Progenitor cell of endocrine pancreas (in vitro differentiated cells): ENCODE measurements at places on chromosomes 5 and 9. TPM values are rescaled to one million over a fixed set of nuclear protein-coding genes. Genes with fewer than 3 reads are reported as not detected.

DNA sequence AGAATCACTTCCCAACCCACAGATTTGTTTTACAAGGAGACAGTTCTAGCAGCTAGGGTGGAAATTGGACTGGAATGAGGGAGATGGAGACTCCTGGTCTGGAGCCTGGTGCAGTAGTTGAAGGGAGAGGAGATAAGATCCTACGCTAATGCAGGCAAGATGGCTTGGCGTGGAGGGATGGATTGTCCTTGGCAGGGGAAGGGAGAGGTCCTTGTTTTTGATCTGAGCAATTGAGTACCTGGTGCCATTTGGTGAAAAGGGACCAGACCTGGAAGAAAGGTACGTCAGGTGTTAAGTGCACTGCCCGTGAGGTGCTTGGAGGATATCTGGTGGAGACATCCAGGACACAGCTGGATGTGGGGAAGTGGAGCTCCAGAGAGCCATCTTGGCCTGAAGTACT lies 35.7 kb downstream of the ANGPTL2 start:
- DNase-seq = no peak

DNA sequence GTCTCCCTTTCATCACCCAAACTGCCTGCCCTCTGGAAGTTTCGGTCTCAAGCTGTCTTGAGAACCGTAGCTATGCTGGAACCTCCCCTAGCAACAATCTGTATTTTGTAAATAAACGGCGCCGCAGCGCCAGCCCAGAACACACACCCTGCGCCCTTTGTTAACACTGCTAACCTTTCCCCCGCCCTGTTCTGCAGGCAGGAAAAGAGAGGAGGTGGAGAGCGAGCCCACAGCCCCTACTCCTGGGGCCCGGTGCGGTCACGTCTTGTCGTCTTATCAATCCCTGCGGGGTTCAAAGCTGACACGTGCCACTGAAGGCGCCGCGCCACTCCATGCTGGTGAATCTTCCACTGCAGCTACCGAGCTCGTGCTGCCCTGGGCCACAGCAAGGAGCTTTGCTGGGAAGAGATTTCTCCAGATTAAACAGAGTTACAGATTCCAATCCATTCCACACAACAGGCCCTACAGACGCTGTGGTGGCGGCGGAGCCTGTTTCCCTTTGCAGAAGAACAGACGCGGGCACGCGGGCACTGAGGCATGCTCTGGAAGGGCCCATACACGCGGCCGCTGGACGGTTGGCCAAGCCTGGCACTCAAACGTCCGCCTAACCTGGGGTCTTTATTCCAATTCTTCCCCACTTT lies 25.3 kb downstream of the ZDHHC11B start:
- peak; percentile 71 for DNase-seq

The FSTL4 gene
- total RNA-seq = 2.4 and 3.2 TPM in 2 replicates

DNA sequence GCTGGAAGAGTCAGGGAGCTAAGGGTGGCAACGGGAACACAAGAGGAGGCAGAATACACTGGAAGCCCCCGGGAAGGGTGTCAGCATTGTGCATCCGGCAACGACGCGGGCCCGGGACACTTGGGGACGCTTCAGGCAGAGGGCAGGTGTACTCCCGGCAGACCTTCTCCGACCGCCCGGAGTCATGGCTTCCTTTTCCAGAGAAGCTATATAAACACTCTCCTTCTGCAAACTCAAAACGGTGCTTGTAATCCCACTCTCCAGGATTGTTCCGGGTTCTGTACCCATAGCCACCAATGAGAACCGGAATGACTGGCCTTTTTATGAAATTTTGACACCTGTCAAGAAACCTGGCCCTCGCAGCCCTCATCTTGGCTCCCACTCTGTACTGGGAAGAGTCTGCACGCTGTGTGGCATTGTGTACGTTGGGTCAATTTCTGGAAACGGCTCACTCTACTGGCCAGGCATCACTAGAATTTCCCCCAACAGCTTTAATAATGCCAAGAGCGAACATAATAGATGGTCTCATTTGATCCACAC lies 462 bp upstream of the MCC start:
- no peak for DNase-seq

DNA sequence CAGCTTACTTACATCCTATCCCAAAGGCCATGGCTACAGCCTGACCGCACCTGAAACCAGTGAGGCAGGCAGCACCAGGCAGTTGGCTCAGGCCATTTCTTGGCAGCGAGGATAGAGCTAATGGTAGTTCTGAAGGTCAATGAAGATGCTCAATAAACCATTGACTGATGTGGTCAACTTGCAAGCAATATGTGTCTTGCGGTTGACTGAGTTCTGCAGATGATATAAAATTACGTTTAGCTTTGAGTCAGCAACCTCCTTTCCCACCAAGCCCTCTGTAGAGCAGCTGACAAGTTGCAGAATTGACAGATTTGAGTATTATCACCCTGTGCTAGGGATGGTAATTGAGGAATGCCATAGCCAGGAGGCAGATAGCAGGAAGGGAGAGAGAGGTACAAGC lies 189.0 kb upstream of the PUM3 start:
- DNase-seq = no peak

The OR1J2 gene
- not detected in 2 replicates for total RNA-seq

- DNase-seq = no peak
Measured at GRCh38 chr9:113876993-113877368, 872 bp downstream of the ZNF618 start.

DNA sequence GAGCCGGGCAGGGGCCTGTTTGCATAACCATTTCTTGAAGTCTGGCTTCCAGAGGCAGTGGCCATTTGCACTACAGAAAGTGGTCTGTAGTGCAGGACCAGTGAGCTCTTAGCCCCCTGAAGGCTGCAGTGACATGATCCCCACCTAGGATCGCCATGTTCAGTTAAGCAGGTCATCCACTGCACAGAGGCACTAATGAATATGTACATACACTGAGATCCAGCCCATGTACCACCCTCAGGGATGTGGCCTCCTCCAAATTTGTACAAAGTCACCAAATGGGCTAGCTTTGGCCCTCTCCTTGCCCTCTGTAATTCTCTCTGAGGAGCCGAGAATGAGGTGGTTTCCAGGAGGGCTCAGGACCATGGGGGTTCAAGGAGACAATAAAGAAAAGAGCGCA lies 8.3 kb upstream of the SUSD3 start:
- no peak for DNase-seq

DNA sequence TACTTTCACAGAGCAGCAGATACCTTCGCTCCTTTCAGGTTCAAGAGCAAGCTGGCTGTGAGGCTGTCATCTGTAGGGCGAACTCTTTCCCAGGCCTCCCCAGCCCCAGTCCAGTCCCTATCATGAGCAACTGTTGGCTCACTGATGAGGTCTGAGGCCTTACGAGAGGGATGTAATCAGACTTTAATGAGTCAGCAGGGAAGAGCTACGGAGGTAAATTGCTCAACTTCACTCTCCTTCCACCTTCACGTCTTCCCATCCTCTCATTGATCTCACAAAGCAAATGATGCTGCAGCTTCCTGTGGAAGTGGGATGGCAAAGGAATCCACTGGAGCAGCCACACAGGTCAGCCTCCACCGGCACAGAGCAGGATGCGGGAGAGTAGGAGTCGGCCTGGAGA lies 130.7 kb upstream of the TBCA start:
- DNase-seq = no peak

GRCh38 chr5:112784726-112785125 lies 47.0 kb downstream of the APC start:
- DNase-seq = no peak

The LMX1B gene
- 9.1 and 11.0 TPM in 2 replicates for total RNA-seq

- DNase-seq = no peak
Measured at GRCh38 chr9:35998333-35998732, 38.4 kb upstream of the RECK start.

DNA sequence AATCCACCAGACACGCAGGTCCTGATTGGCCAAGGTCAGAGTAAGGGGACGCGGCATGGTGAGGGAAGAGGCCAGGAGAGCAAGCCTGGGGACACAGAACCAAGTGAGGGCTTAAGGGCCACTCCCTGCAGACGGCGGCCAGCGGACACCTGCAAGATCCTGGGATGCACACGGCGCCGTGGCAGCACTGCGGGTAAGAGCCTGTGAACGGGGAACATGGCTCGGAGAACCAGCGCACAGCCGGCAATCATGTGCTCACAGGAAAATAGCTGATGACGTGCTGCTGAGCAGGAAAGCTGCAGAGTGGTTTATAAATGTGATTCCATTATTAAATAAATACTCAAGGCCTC lies 27.0 kb upstream of the NSMF start:
- no peak for DNase-seq

- no peak for DNase-seq
Measured at GRCh38 chr5:149024477-149024876, 38.4 kb downstream of the SH3TC2 start.
